SJCRH30 (cell line): ENCODE measurements at places on chromosomes 7 and 10.

GRCh38 chr7:7122701-7123281 is 59.6 kb upstream of the C1GALT1 start:
- H3K4me3 ChIP-seq: no peak overlapping the region
- no peaks in the 10 kb centered on the region for H3K4me1 ChIP-seq
- DNase-seq: no peak
- H3K36me3 ChIP-seq: no peaks in the 10 kb centered on the region
- no peaks in the 10 kb centered on the region for H3K27me3 ChIP-seq

DNA sequence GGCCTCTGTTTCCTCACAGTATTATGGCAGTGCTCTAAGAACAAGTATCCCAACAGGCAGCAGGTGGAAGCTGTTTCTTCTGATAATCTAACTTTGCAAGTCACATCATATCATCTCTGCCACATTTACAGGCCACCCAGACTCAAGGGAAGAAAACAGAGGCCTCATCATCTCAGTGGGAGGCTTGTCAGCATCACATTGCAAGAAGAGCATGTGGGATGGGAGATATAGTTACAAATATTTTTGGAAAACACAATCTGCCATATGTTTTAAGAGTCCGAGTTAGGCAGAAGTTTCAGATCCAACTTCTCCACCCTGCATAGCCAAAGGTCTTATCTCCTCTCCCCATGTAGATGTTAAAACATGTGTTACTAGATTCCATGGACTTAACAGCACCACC is 130.4 kb upstream of the PDE1C start:
- H3K27me3 ChIP-seq: no peaks in the 10 kb centered on the region
- DNase-seq: no peak
- no peaks in the 10 kb centered on the region for H3K4me1 ChIP-seq
- no peak overlapping the region for H3K27ac ChIP-seq
- H3K36me3 ChIP-seq: no peaks in the 10 kb centered on the region

- H3K4me3 ChIP-seq: no peak overlapping the region
- H3K27me3 ChIP-seq: no peaks in the 10 kb centered on the region
- DNase-seq: no peak
- H3K4me1 ChIP-seq: peaks cover 29% of the 10 kb centered on the region
- H3K36me3 ChIP-seq: no peaks in the 10 kb centered on the region
Measured at GRCh38 chr10:16992611-16993119, 136.9 kb downstream of the CUBN start.

DNA sequence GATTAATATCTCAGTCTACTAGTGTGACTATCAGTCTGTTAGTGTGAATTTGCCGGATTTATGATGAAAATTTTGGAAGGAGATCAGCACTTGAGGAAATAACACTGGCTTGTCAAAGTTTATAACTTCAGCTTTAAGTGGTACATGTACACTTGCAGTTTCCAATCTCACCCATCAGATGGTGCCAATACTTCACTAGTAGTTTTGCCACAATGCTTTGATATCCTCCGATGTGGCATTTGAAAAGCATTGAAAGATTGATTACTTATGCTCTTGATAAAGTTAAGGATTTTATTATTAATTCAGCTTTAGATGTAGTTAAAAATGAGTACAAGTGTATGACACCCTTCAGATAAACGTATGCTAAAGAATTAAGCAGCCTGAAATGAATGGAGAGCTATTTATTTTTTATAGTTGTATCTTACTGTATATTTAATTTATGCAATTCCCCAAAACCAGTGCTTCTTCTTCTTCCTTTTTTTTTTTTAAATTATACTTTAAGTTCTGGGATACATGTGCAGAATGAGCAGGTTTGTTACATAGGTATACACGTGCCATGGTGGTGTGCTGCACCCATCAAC is 98.2 kb downstream of the ANLN start:
- no peaks in the 10 kb centered on the region for H3K27me3 ChIP-seq
- peak; percentile 34 for DNase-seq
- H3K36me3 ChIP-seq: no peaks in the 10 kb centered on the region
- no peaks in the 10 kb centered on the region for H3K4me1 ChIP-seq
- H3K27ac ChIP-seq: no peak overlapping the region

GRCh38 chr7:157490465-157490912 is 153.7 kb downstream of the DNAJB6 start:
- H3K4me3 ChIP-seq: no peak overlapping the region
- H3K4me1 ChIP-seq: no peaks in the 10 kb centered on the region
- DNase-seq: no peak

DNA sequence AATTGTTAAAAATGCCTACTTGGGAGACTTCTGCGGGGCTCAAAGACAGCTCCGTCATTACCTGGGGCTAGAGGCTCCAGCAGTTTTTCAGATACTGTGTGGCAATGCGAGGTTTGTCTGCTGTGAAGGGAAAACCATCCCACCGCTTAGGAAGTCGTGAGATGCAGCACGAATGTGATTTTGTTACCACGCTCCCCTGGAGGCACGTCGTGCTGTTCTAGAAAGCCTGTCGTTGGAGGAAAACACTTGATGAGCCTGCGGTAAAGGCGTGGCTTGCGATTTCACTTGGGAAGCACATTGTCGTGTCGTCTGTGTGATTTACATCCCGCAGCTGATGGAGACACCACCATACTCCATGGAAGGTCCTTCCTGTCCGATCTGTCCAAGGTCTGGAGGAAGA is 39.3 kb downstream of the CAMK1D start:
- no peak overlapping the region for H3K27ac ChIP-seq
- no peaks in the 10 kb centered on the region for H3K4me1 ChIP-seq
- no peaks in the 10 kb centered on the region for H3K36me3 ChIP-seq
- no peak overlapping the region for H3K4me3 ChIP-seq

DNA sequence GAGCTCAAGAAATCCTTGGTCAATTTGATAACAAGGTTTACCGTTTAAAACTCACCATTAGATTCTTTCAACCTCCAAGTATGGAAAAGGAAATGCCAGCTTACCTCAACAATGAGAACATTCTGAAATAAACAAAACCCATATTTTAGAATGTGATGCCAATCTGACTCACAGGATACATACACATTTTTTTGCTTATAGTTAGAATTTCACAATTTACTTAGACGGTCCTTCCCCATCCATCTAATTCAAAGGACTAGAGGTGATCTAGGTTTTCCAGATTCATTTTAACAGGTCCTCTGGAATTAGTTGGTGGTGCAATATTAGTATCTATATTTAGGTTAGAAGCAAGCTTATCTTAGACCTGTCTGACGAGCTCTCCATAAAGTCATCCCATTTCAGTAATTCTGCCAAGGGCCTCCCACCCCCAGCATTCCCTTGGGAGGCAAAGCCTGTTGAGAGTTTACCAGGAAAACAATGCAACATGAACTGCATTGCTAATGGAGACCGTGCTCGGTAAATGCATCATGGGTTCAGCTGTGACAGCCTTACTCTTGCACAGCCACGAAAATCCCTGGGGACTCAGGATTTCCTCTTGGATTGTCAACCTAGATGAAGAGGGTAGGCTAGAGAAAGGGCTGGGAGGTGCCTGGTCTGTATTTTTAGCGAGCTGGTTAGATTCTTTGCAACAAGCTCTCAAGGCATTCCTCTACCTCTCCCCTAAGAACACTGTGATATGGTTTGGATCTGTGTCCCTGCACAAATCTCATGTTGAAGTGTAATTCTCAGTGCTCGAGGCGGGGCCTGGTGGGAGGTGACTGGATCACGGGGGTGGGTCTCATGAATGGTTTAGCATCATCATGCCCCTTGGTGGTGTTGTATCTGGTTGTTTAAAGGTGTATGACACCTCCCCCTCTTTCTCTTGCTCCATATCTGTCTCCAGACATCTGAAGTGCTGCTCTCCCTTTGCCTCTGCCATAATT is 93.8 kb downstream of the PRTFDC1 start:
- no peak overlapping the region for H3K27ac ChIP-seq
- H3K4me3 ChIP-seq: no peak overlapping the region
- H3K27me3 ChIP-seq: no peaks in the 10 kb centered on the region
- peak; percentile 21 for DNase-seq
- no peaks in the 10 kb centered on the region for H3K36me3 ChIP-seq
- H3K4me1 ChIP-seq: no peaks in the 10 kb centered on the region

DNA sequence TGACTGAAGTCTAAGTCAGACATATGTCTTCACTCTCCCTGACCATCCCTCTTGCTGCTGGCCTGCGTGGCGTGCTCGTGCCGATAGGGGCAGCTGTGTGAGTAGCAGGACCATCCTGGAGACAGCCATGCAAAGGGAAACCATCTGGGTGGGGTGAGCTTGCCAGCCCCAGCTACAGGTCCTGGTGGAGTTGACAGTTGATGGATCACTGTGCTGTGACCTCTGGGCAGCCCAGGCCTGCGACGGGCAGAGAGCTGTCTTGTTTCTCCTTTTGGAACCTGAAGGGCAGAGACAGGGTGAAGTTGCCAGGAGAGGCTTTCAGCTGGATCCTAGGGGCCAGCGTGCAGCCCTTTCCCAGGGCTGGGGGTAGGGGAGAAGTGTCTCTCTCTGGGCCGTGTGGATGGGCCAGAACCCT is 44.7 kb downstream of the GRK5 start:
- peaks cover 19% of the 10 kb centered on the region for H3K4me1 ChIP-seq
- H3K27ac ChIP-seq: no peak overlapping the region
- no peak for DNase-seq
- H3K27me3 ChIP-seq: no peaks in the 10 kb centered on the region
- no peaks in the 10 kb centered on the region for H3K36me3 ChIP-seq
- no peak overlapping the region for H3K4me3 ChIP-seq

DNA sequence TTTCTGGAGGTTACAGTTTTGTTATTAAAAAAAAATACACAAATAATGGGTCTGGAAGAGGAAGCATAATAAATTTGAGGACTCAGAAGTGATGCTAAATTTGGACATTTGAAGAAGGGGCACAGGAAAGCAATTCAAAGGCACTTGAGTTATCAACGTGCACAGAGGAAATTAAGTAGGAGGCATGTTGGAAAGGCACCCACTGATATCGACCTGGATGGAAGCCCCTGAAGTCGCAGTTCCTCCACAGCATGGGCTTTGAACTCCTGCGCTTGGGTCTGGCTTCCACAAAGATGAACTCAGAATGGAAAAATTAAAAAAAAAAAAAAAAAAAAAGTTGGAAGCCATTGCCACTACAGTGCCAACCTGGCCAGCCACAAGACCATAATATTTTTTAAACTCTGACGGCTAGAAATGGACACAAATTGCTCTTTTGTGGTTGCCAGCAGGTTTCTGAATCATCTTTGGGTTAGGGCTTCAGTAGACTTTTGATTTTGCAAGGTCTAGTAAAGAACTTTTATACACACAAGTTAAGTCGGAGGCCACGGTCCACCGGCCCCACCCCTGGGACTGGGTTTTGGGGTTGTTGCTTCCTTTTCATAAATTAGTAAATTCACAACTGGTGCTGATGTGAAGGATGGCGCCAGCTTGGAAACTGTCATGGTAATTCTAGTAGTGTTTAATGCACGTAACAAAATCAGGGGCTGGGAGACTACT is 21.6 kb downstream of the JCAD start:
- no peaks in the 10 kb centered on the region for H3K36me3 ChIP-seq
- peaks cover 3% of the 10 kb centered on the region; the same call in 1 of the 2 replicates for H3K27me3 ChIP-seq
- H3K4me1 ChIP-seq: no peaks in the 10 kb centered on the region
- DNase-seq: no peak
- H3K4me3 ChIP-seq: no peak overlapping the region
- no peak overlapping the region for H3K27ac ChIP-seq

DNA sequence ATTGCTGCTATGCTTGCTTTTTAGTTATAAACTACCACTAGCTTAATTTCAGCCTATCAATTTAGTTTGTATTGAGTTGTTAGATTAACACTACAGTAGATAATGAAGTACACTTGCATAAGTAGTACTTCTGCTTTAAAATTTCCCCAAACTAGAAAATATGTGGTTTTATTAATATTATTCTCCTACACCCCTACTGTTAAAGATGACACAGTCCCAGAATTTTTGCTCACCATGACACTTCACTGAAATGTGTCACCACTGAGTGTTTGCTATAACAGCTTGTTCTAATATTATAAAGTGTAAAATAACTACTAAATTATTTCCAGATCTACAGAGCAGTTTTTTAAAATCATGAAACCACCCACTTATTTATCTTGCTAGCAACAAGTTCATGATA is 31.6 kb downstream of the RHEB start:
- no peak overlapping the region for H3K27ac ChIP-seq
- no peak overlapping the region for H3K4me3 ChIP-seq
- no peaks in the 10 kb centered on the region; the same call in 1 of the 2 replicates for H3K4me1 ChIP-seq
- no peak for DNase-seq
- H3K36me3 ChIP-seq: peaks cover 63% of the 10 kb centered on the region

DNA sequence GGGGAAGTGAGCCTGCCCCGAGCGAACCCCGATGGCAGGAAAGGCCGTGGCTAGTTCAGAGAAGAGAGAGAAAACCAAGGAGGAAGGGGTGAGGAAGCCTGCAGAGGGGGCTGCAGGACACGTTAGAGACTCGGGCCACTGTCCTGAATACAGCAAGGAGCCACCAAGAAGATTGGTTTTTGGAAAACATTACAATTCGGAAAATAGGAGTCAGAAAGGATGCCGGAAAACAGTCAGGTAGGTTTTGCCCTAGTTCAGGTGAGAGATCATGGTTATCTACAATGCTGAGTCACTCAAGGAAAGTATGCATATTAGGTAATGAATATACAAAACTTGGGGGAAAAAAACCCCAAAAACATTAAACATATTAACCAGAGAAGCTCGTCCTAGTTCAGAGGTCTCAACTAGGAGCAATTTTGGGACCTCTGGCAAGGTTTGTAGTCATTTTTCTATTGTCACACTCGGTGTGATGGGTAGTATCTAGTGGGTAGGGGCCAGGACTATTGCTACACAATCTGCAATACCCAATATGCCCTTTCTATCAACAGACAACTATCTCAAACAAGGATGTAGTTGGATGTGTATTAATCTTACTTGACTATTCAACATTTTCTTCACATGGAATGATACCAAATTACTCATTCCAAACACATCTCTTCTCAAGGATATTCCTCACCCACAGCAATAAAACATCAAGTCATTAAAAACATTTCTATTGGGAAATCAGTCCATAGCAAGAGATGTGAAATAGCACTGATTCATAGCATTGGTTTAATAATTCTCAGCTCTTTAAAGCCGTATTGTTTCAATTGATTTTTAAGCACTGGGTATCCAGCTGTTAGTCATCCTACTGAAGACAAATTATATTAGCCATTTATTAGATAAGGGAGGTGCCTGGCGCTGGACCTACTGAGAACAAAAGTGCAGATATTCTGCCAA is 74.4 kb upstream of the RSU1 start:
- peaks cover 19% of the 10 kb centered on the region for H3K4me1 ChIP-seq
- DNase-seq: peak; percentile 70
- no peaks in the 10 kb centered on the region for H3K27me3 ChIP-seq
- H3K27ac ChIP-seq: peak overlapping the region; percentile 56
- no peaks in the 10 kb centered on the region for H3K36me3 ChIP-seq

DNA sequence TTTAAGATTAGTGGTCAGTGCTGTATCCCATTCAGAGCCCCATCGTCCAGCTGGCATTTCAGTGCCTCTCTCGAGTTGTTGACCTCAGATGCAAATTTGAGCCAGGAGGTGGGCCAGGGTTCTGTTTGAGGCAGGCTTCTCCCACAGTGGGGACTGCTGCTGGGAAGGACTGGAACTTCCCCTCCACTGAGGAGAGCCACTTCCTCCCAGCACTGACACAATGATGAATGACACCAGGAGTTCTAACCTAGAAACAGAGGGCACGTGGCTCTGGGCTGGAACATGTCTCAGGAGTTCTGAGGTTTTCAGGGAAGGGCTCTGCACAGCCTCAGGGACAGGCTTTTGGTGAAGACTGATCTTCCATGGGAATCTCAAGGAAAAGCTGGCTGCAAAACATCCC is 18.3 kb upstream of the BTBD16 start:
- H3K27ac ChIP-seq: no peak overlapping the region
- peaks cover 3% of the 10 kb centered on the region; the same call in 1 of the 2 replicates for H3K36me3 ChIP-seq
